ENCODE measurements at places on chromosomes 5 and 9.

- no peak for DNase-seq
Measured at GRCh38 chr5:178149199-178149932, 4.3 kb downstream of the NHP2 start.

DNA sequence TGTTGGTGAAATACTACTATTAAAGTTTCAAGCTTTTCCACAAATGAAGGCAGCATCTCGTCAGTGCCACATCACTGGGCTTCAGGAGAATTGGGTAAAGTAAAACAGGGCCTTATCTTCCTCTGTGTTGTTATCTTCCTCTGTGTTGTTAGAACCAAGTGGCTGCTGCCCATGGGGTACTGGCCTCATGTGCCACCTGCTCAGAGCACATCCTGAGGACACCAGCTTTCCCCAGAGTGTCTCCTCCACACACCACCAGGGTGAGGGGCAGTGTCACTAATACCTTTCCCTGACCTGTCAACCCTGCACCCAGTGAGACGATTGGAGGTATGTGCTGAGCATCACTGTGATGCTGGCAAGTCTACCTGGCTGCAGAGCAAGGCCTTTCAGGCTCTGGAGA, 499.9 kb downstream of the SEMA5A start:
- no peak for DNase-seq

DNA sequence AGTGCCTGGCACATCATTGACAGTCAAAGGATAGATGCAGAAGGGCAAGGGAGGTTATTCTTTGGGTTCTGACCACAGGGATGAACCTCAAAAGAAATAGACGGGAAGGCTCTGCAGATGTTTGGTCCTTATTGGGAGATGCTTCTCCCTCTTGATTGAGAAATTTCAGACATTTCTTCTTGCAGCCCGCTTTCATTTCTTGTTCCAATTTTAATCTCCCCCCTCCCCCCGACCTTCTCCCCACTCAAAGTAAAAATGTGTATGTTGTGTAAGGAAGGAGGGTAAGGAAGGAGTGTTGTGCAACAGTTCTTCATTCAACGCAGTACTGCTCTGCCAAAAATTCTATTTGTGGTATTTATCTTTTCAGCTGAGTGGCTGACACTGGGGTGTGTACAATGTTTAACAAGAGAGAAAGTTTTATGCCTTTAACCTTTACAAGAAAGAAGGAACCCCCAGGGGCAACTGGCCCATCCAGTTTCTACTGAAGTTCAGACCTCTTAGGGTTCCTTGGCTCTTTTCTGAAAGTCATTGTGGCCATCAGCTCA, 46.3 kb upstream of the TNFSF15 start:
- DNase-seq = no peak

DNA sequence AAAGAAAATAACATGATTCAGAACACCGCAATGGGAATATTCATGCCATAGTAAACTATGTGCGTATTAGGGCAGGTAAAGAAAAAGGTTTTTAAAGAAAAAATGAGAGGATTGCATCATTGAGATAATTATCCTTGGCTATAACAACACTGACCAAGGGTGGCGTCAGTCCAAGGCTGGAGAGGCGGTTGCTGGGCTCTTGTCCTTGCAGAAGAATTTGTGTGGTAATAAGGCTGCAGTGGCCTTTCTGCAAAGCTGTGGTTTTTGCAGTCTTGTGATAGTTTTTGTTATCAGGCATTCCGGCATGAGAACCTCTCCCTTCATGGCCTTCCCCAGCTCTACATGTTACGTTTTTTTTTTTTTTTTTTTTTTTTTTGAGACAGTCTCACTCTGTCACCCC, 14.0 kb downstream of the BOD1 start:
- DNase-seq = no peak

- DNase-seq = peak; percentile 42
Measured at GRCh38 chr5:177312649-177313181, 1.0 kb upstream of the MXD3 start.

- peak; percentile 85 for DNase-seq
Measured at GRCh38 chr9:116589392-116590354, 97.4 kb upstream of the TRIM32 start.

DNA sequence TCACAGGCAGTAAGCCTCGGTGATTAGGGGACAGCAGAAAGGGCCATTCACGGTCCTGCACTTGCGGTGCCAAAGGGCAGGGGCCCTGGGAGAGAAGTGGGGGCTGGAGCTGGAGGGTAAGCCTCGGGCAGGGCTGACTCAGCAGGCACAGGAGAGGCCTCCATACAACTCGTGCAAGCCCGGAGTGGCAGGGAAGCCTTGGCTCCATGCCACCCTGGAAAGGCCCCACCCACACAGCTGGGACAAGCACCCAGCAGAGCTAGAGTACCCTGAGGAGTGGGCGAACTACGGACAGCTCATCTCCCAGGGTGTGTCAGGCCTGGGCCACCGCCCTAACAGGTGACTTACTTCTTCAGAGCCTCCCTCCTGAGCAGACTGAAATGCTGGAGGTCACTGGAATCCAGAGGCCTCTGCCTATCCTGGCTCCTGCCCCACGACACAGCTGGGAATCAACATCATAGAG, 5.6 kb upstream of the CAMK2A start:
- no peak for DNase-seq

- DNase-seq = no peak
Measured at GRCh38 chr5:113267361-113267900, 167.4 kb downstream of the TSSK1B start.

DNA sequence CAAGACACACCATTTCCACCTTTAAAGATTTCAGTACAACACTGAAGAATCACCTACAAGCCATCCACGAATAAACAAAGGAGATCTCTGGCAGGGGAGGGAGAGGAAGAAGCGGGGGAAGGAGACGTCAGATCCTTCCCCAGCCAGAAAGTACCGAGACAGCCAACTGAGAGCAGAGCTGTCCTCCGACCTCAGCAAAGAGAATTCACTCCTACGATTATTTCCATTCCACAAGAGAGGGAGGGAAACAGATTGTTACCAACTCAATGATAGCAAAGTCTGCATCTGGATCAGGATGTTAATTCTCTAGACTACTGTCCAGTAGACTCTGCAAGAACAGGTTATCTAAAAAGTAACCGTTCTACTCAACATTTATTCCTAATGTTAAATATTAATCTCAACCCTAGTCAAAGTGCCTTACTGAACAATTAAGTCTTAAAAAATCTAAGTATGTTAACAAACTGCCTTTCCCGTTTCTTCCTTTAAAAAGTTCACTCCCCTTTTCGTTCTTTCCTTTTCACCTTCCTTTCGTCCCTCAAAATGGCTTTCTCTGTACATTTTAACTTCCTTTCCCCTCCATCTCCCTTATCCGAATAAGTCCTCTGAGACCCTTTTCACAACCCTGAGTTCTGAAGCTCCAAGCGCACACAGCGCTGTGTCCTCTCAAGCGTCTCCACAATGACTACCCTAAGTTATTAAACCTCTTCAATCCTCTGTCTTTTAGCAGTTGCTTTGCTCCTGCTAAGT, 1.4 kb downstream of the CHD1 start:
- peak; percentile 41 for DNase-seq

- peak; percentile 17 for DNase-seq
Measured at GRCh38 chr9:134061688-134062371, 6.0 kb downstream of the BRD3 start.

DNA sequence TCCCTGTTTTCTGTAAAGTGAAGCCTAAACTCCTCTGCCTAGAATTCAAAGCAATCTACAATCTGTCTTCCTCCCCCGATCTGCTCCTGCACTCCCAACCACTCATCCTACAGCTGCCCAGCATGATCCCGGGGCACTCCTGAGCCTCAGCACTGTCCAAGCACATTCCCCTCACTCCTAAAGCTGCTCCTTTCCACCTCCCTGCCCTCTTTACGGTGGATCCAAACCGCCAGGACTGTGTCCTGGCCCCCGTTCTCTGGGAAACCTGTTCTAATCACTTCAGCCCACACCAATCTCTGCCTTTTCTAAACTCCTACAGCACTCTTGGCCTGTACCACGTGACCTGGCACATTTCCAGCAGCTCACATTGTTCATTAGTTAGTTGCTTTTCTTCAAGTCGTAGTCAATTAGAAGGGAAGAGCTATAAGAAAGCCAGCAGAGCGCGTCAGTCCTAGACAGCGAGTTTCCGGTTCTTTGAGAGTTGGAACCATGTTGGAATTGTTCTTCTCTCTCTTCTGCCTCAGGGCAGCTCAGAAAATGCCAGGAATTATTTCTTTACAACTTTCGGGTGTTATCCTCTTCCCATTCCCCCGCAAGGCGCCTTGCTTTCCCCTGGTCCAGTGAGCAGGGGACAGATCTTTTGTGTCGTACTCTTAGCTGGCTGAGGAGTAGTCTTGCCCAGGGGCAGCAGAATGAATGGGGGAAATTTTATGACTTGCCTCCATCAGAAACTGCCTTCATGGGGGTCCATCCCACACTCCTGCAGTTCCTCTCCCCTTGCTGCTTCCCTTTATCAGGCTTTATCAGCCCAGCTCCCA, 60.7 kb downstream of the NRG2 start:
- no peak for DNase-seq

DNA sequence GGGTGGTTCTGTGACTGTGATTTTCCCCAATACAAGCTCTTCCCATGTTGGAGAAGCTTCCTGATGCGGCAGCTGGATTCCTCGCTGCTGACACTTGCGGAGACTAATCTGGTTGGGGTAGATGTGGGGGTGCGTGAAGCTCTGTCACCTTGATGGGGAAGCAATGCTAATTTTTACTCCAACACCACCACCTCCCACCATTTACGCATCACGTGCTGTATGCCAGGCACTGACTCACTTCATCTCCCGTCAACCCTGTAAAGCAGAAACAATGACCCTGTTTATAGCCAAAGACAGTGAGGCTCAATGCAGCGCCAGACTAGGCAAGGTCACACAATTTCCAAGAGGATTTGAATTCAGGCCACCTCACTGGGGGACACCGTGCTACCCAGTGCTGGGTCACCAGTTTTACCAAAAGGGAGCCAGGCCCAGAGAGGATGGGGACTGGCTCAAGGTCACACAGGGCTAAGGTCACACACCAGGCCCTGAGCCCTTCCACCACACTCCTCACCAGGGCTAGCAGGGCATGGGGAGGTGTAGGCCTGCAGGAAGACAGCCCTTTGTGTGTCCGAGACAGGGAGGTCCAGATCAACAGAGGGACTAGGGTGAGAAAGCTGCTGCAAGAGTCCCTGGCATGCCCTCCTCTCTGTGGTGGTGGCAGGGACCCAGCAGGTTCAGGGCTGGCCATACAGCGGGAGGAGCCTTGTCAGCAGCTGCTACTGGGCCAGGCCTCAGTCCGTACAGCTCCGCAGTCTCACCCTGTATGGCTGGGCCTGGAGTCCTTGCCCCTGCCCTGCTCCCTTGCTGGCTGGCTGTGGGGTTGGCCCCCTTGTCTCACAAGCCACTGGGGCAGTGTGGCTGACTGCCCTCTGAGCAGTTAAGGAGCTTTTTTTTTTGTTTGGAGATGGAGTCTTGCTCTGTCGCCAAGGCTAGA, 3.3 kb downstream of the STKLD1 start:
- no peak for DNase-seq

DNA sequence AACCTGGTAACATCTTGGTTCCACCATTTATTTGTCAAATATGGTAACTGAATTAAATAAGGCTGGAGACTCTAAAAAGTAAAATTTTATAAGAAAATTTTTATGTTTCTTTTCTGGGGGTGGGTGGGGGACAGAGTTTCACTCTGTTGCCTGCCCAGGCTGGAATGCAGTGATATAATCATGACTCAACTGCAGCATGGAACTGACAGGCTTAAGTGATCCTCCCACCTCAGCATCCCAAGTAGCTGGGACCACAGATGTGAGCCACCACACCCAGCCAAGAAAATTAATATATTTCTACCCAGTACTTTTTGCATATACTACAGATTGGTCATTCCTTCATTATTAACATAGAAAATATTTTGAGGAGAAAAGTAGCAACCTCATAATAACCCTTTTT, 216.9 kb downstream of the DEPDC1B start:
- no peak for DNase-seq

DNA sequence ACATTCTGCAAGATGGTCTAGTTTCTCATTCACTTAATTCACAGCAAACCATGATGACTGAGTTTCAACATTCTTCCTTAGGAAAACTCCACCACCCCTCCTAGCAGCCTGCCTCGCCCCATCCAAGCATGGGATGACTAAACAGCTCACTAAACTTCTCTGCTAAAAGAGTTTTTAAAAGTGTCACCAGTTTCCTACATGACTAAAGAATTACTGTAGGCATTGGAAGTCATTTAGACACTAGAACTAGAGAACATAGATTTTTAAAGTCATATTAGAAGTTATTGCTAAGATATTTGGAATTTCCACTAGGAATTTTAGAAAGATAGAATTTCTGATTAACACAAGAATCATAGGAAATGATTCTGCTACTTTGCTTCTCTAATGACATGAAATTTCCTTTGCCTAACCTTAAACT, 5.5 kb upstream of the ESM1 start:
- DNase-seq = no peak

GRCh38 chr5:138755084-138755748, 2.0 kb downstream of the CTNNA1 start:
- DNase-seq = no peak

- no peak for DNase-seq
Measured at GRCh38 chr5:66870708-66871107, 274.5 kb downstream of the MAST4 start.

- no peak for DNase-seq
Measured at GRCh38 chr9:72445306-72445995, 76.0 kb upstream of the TMC1 start.

- DNase-seq = no peak
Measured at GRCh38 chr9:91086657-91087461, 274.9 kb downstream of the AUH start.

DNA sequence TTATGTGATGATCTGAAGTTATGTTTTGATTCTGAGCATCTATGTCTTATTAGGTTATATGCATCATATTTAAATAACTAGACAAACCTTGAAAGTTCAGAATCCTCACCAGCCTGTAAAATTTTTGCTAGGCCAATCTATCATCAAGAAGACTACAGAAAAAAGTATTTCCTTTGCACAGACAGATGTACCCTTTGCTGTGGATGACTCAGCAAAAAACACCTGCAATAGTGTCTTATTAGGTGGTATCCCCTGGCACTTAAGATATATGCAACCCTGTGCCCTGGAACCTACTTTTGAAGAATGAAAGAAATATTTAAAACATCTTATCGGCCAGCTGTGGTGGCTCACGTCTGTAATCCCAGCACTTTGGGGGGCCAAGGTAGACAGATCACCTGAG, 130.6 kb downstream of the SLF1 start:
- DNase-seq = no peak

GRCh38 chr9:107487521-107488374, 1.8 kb downstream of the KLF4 start:
- DNase-seq = peak; percentile 84

GRCh38 chr5:145230781-145231180, 604.4 kb downstream of the PRELID2 start:
- no peak for DNase-seq

GRCh38 chr5:151078490-151079262, 2.2 kb downstream of the TNIP1 start:
- DNase-seq = no peak

DNA sequence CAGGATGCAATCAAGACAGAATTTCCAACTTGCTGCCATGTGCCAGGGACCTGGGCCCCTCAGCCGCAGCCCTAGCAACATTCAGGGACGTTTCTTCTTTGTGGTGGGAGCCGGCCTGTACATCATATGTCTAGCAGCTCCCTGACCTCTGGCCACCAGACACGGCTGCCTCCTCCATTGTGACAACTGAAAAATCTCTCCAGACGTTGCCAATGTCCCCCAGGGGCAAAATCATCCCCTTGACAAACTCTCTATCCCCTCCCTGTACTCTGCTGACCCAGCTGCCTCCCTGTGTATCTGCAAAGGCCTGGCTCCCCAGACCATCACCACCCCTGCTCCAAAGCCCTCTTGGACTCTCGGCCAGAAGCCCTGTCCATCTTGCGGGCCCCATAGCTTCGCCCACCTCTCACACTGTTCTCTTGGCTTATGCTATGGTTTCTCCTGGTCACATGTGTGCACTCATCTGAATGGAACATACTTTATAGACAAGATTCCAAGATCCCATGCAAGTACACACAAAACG, 40.8 kb downstream of the BICD2 start:
- no peak for DNase-seq
